ENCODE measurements at places on chromosomes 6 and 20. TPM values are rescaled to one million over a fixed set of nuclear protein-coding genes. Genes with fewer than 3 reads are reported as not detected.

DNA sequence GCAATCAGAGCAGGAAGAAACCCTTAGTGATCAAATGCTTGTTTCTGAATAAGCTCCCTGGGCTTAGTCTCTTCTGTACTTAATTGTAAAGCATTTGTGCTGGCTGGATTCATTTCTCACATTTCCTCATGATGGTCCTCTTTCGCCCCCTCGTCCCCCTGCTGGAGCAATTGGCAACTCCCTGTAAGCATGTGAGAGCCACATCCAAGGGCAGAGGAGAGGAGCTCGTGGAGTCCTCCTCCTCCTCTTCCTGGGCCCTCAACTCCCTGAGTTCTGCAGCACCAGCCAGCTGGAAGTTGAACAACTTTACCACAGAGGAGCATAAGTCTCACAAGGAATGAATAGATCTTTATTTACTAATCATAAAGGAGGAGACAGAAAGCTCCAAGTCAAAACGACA, 12.6 kb downstream of the ANKEF1 start:
- DNase-seq: no peak

- DNase-seq: no peak
These were observed 40.0 kb upstream of the CD2AP start for GRCh38 chr6:47437592-47437991.

CALHM4 gene
- 0.13 TPM for polyA plus RNA-seq

- no peak for DNase-seq
These were observed 12.9 kb downstream of the LPIN3 start for GRCh38 chr20:41353530-41353929.

GRCh38 chr6:167689278-167689677, 137.4 kb upstream of the AFDN start:
- no peak for DNase-seq

DNA sequence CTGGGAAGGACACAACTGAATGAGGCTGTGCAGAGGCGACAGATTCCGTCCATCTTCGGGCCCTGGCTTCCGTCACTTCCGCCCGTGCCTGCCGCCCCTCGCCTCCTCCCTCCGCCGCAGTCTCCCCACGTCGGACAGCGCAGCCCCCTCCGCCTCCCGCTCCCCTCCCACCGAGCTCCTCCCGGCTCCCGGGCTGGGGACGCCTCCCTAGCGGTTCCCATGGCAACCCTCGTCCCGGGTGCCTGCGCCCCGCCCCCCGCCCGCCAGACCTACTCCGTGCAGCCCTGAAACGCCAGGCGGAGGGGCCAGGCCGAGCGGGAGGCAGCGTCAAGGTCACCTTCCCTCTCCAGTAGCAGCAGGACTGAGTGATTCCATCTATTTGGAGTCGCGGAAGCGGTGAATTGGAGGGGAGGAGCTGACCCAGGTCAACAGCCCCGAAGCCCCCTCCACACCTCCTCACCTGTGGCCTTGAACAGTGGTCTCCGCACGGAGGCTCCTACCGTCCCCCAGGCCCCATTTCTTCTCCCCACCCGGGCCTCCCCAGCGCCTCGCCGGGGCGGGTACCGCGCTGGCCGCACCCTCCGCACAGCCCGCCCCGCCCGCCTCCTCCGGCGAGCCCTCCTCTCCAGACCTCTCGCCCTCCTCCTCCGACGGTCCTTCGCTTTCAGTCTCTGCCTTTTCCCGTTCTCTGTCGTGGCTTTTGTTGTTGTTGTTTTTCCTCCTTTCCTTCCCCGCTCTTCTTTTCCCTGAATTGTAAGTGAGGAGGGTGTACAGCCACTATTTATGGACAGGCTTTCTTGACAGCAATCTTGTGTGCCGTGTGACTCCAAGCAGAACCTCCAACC, 951 bp downstream of the NRSN2 start:
- DNase-seq: peak; percentile 91

C20orf144 gene
- polyA plus RNA-seq: 0.34 TPM

- DNase-seq: no peak
These were observed 5.1 kb downstream of the DIDO1 start for GRCh38 chr20:62921119-62921687.

- DNase-seq: no peak
These were observed 1326.3 kb upstream of the GJE1 start for GRCh38 chr6:140806431-140806830.

ZSWIM1 gene
- polyA plus RNA-seq: 17.3 TPM

TSPO2 gene
- 2.3 TPM for polyA plus RNA-seq

EPB41L1 gene
- 27.5 TPM for polyA plus RNA-seq

- no peak for DNase-seq
These were observed 15.0 kb upstream of the MTFR2 start for GRCh38 chr6:136265101-136265500.

TCF15 gene
- 0.64 TPM for polyA plus RNA-seq

DNA sequence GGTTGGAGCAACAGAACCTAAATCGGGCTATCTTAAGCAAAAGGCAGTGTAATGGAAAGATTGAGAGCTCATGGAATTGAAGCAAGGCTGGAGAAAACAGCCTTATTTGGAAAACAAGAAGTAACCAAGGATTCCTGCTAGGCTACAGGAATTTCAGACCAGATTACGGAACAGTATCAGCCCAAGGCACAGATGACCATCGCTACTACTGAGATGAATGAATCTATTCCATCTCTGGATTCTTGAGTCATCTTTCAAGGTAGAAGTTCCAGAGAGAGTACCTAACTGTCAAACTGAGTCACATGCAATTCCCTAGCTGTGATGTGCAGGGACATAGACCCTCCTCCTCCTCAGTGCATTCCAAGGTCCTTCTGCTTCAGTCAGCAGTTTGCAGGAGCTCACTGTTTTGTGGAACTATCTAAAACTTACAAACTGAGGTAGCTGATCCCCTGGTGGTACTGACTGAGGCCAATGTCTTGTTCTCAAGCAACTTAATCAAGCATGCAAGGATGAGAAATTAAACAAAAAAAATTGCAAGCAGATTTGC, 62.0 kb upstream of the SMLR1 start:
- DNase-seq: no peak

DNA sequence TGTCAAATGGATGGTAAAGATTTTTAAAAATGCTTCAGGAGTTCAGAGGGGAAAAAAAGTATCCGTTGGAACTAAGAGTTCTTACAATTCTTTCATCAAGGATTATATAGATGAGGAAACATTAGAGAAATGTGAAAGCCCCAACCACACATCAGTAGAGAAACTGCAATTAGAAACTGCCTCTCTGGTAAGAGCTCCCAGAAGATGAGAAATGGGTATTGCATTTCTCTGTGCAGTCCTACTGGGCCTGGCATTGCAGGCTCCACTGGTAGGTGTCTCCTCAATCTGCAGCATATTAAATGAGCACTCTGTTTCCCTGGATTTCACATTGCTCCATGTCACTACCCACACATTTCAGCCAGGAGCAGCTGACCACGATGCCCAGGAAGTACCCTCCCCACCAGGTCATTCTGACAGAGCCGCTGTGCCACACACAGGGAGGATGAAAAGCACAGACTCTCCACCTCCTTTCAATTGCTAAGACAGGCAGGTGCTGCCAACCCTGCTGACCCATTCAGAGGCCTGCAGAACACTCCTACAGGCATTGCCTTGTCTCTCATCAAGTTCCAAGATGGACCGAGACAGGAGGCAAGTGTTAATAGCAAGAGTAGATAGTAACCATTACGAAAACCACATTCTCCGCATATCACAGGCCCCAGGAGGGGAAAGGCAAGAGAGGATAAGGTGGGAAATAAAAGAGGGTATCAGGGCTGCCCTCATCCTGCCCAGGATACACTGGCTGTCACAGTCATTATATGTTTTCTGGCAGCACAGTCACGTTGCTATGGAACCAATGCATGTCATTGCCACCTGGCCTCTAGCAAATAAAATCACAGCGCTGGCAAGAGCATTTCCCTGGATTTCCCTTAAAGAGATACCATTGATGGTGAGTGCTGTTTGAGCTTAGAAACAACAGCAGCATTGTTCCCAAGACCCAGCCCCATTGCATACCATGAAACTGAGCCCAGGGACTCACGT, 241.7 kb downstream of the ATXN1 start:
- DNase-seq: no peak

- DNase-seq: no peak
These were observed 27.3 kb upstream of the SPDEF start for GRCh38 chr6:34583461-34583860.

- DNase-seq: no peak
These were observed 63.0 kb upstream of the CD2AP start for GRCh38 chr6:47414423-47415167.

CLVS2 gene
- 0.70 TPM for polyA plus RNA-seq

DNA sequence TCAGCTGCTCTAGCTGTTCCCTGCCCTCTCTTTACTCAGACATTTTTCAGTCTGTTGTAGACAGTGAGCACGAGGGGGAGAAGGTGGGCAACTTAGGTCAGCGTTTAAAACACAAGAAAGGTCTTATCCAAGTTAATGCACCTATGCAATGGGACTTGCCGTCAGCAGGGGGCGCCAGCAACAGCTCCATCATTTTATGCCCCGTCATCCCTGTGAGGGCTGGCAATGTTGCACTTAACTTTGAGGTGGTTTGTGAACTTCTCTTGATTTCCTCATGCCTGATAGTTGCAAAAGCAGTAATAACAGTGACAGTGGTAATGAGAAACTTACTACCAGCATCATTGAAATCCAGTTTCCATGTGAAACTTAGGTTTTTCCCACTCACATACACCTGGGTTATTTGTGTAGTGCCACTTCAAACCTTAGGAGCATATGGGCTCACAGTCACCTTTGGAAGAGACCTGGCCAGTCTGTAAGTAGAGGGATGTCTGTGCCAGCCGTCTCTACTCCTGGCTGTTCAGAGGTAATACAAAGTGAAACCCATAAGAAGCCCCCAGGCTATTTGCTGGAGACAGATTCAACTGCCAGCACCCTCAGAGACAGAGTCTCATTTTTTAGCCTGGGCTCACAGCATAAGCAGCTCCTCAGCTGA, 44.9 kb upstream of the ID1 start:
- peak; percentile 55 for DNase-seq

DNA sequence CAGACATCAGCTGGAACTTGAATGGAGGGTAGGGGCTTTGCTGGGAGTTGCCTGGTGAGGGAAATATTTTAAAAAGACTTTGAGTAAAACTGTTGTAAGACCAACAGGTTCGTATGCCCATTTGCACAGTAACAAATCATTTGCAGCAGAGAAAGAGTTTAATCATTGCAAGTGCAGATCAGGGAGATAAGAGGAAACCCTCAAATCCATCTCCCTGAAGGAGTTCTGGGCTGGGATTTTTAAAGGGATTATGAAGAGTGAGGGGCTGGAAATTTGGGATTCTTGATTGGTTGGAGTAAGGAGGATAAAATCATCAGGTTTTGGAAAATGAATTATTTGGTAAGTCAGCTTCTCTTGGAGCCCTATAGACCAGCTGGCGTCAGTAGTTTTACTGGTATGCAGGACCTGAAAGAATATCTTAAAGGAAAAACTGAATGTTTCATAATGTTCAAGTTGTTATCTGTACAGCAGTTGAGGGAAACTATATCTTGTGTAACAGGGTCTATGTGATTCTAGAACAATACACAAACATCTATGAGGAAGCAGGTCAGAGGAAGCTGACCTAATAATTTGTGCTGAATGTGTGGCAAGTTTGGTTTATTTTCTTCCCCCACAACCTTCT, 295.5 kb downstream of the PLCB1 start:
- DNase-seq: no peak

TTBK1 gene
- 3.8 TPM for polyA plus RNA-seq

DNA sequence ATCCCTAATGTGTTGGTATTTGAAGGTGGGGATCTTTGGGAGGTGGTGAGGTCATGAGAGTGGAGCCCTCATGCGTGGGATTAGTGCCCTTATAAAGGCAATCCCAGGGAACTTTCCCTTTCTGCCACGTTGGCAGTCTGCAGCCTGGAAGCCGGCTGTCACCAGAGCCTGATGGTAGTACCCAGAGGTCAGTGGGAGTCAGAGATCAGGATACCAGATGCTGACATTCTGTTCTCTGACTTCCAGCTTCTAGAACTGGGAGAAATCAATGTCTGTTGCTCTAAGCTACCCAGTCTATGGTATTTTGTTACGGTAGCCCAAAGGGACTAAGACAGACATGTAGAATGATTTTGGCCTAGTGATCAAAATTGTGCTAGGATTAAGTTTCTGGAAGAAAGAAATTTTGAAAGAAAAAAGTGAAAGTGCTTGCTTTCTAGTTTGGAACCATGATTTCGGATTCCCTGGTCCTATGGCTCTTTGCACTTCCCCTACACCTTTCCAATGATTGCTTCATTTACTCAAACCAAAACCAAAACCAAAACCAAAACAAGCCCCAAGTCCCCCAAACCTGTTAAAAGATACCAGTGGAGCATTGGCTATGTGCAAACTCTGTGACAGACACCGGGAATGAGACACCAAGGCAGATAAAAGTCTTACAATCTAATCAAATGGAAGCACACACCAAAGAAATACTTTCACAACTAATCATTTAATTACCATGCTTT, 173.7 kb upstream of the ZNF217 start:
- DNase-seq: peak; percentile 47

DNA sequence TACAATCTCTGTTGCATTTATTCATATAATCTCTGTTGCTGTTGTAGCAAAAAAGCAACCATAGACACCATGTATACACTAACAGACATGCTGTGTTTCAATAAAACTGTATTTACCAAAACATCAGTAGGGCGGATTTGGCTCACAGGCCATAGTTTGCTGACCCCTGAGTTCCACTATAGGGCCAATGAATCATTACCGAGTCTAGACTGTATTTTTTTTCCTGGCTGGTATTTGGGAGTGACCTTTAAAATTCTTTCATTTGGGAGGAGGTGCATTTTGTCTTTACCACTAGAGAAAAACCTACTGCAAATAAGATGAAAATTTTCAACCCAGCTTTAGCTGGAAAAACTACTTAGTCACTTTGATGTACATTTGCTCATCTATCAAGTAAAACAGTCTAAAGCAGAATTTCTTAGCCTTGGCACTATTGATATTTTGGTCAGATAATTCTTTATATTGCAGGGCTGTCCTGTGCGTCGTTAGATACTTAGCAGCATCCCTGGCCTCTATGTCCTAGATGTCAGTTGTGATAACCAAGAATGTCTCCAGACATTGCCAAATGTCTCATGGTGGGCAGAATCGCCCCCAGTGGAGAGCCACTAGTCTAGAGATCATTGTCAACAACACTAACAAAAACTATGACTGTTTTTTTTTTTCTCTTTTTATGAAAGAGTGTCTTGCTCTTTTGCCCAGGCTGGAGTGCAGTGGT, 39.5 kb downstream of the DCBLD1 start:
- DNase-seq: no peak

GRCh38 chr6:7085911-7086310, 21.9 kb upstream of the RREB1 start:
- no peak for DNase-seq

NKAIN4 gene
- polyA plus RNA-seq: 6.8 TPM

DNA sequence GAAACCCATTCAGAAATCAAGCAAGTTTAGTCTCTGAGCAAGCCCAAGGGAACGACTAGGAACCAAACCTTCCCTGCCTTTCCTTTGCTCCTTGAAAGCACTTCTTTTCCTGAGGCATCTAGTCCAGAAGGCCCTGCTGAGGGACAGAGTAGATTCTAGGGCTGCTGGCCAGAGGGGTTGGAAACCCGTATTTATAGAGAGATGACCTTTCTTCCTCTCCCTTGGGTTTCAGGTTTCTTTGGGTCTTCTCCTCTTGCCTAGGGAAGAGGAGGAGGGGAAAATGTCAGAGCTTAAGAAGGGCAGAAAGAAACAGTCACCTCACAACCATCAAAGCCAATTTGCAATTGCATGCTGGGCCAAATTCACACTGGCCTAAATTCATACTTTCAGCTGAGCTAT, 5.8 kb downstream of the APOBEC2 start:
- DNase-seq: no peak

GRCh38 chr20:17598013-17598550, 28.2 kb downstream of the DSTN start:
- no peak for DNase-seq
